ENCODE measurements at places on chromosomes 16 and 17.

GRCh38 chr16:72099377-72099818, 5.8 kb downstream of the DHX38 start:
- DNase-seq = no peak

DNA sequence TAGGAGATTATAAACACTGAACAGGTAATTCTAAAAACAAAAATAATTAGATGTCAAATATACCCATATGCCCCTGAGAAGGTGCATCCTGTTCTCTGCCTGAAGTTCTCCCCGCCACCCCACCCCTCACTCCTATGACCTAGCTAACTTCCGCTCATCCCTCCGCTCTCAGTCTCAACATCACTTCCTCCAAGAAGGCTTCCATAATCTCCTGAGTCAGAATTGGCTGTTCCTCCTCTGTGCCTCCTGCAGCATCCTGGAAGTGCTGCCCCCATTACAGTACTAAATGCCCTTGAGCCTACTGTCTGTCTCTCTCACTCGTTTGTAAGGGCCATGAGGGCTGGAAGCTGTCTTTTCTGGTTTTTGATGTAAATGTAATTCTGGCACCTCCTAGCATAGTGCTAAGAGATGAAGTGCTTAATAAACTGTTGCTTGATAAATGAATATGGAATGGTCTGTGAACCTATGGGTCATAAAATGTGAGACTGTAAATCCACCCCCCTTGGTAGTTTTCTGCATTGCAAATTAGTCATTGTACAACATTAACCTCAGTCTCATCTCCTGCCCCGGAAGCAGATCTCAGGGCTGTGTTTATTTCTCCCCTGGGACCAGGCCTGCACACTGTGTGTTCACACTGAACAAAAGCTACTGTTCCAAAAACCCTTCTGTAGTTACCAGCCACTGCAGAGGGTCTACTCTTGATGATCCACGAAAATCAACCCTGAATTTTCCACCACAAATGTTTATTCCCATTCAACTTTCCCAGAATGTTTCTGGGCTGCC, 3.9 kb upstream of the MYO1D start:
- no peak for DNase-seq

GRCh38 chr17:78372841-78373240, 5.6 kb upstream of the PGS1 start:
- DNase-seq = no peak

- no peak for DNase-seq
Measured at GRCh38 chr17:66455060-66455459, 152.6 kb downstream of the PRKCA start.

DNA sequence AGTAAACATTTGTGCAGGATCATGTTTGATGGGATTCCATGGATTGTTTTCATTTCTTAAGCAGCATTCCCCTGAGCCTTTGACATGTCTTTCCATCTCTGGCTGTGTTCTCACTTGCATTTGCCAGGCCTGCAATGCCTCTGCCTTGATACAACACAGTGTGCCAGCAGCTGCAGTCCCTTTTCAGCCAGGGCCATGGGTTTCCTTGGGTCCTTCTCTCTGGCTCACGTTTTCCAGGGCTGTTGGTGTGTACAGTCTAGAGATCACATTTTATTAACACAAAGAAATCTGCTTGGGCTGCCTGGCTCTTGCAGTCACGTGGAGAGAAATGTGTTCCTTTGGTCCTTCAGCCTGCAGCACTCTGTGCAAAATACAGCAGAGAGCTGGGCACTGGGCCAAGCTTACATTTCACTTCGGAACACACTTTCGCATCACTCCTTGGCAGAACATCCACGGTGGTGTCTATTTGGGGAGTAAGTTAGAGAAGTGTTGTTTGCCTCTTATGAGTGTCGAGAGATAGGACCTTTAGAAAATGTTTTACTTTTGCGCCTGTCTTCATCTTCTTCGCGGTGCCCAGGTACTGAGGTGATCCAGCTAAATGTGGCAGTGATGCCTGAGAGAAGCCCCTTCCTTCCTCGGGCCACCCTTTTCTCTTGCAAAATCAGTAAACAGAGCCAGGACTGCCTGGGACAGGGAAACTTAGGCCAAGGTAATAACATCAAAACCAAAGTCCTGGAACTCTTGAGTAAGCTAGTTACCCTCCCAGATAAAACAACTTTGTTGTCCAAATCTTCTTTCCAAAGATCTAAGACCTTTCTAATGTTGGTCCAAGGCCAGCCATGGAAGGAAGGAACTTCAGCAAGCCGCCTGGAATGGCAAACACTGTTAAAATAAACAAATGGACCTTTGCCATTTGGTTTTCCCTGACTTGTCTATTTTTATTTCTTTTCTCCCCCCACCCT, 20.9 kb downstream of the HLF start:
- DNase-seq = peak; percentile 21

Data from fibroblast of skin of left quadriceps (primary cell).